Fibroblast of lung (primary cell): ENCODE measurements at places on chromosomes 1 and 21.

- DNase-seq, result no peak
- H3K36me3 ChIP-seq, result no peaks in the 10 kb centered on the region
- H3K27ac ChIP-seq, result no peak overlapping the region
- no peaks in the 10 kb centered on the region for H3K4me1 ChIP-seq
- H3K4me3 ChIP-seq, result no peak overlapping the region
These were observed 8.9 kb downstream of the KRTAP10-1 start for GRCh38 chr21:44530903-44531605.

GRCh38 chr21:46181953-46182547 lies 2.2 kb downstream of the SPATC1L start:
- H3K36me3 ChIP-seq, result no peaks in the 10 kb centered on the region
- H3K27ac ChIP-seq, result no peak overlapping the region

GRCh38 chr1:118333601-118334210 lies 148.7 kb upstream of the SPAG17 start:
- H3K36me3 ChIP-seq, result no peaks in the 10 kb centered on the region
- no peak overlapping the region for H3K27ac ChIP-seq

DNA sequence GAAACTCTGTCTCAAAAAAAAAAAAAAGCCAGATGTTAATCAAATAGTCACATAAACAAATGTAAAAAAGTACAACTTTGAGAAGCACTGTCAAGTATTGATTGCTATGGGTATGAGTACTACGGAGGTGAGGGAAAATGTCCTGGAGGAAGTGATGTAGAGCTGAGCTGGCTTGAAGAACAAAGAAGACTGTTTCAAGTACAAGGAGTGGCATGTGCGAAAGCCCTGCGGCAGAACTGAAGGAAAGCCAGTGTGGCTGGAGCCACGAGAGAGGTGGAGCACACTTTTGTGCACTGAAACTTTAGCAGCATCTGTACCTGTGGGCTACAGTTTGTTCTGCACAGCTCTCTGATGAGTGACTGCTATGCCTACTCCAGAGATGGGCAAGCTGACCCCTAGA lies 5.4 kb upstream of the RPS6KA1 start:
- no peak overlapping the region for H3K4me3 ChIP-seq
- H3K27ac ChIP-seq, result no peak overlapping the region
- DNase-seq, result no peak
- peaks cover 16% of the 10 kb centered on the region for H3K27me3 ChIP-seq
- no peaks in the 10 kb centered on the region for H3K4me1 ChIP-seq

DNA sequence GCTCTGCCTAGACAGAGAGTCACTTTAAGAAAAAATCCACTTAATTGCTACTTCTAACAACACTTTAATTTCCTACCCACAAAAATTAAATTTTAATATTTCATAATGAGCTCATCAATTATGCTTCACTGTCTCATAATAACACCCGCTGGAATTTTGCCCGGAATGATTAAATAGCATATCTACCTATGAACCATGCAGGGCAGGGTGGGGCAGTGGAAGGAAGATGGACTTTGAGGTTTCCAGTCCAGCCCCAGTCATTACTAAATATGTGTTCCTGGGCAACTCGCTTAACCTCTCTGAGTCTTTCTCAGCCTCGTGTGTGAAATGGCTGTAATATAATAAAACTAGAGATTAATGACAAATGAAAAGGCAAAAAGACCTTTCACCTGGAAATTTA lies 32.8 kb upstream of the SLC45A1 start:
- DNase-seq, result no peak
- H3K4me3 ChIP-seq, result no peak overlapping the region
- no peaks in the 10 kb centered on the region for H3K36me3 ChIP-seq
- peaks cover 2% of the 10 kb centered on the region for H3K4me1 ChIP-seq
- no peaks in the 10 kb centered on the region for H3K27me3 ChIP-seq
- H3K27ac ChIP-seq, result no peak overlapping the region

DNA sequence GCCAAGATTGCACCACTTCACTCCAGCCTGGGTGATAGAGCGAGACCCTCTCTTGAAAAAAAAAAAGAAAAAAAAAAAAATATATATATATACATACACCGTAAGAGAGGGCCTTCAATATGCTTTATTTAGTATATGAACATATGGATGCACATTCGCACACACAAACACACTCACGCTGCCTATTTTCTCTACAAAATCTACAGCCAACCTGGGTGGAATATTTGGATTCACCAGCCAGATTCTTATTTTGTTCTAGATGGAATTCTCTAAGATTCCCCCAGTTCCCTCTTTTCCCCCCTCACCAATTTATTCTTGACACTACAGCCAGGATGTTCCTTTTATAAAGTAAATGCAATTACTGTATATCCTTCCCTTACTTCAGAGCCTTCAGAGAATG lies 131.6 kb downstream of the TM2D1 start:
- no peaks in the 10 kb centered on the region for H3K27me3 ChIP-seq
- no peak overlapping the region for H3K27ac ChIP-seq
- no peaks in the 10 kb centered on the region for H3K36me3 ChIP-seq
- H3K4me1 ChIP-seq, result no peaks in the 10 kb centered on the region
- no peak for DNase-seq

GRCh38 chr1:60367532-60367931 lies 294.0 kb upstream of the C1orf87 start:
- no peaks in the 10 kb centered on the region for H3K36me3 ChIP-seq
- H3K4me1 ChIP-seq, result no peaks in the 10 kb centered on the region
- DNase-seq, result no peak
- no peak overlapping the region for H3K4me3 ChIP-seq
- no peaks in the 10 kb centered on the region for H3K27me3 ChIP-seq
- H3K27ac ChIP-seq, result no peak overlapping the region

DNA sequence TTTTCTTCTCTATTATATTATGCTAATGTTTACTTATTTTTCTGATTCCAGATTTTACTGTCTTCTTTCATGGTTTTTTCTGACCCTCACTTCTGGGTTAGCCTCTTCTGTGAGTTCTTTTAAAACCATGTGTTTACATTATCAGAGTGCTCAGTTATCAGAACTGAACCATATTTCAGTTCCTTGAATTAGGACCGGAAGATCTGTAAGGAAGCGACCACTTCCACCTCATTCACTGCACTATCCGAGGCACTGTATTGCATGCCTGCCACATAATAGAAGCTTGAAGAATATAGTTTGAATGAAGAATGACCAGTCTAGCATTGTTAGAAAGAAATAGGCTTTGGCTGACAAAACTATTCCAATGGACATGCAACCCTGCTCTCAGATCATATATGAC lies 281.0 kb upstream of the DEPDC1 start:
- no peaks in the 10 kb centered on the region for H3K36me3 ChIP-seq
- H3K27me3 ChIP-seq, result no peaks in the 10 kb centered on the region
- no peak overlapping the region for H3K27ac ChIP-seq
- H3K4me1 ChIP-seq, result no peaks in the 10 kb centered on the region
- H3K4me3 ChIP-seq, result no peak overlapping the region
- no peak for DNase-seq

GRCh38 chr1:212045981-212046380 lies 10.4 kb downstream of the DTL start:
- no peaks in the 10 kb centered on the region for H3K36me3 ChIP-seq
- no peak overlapping the region for H3K4me3 ChIP-seq
- H3K4me1 ChIP-seq, result no peaks in the 10 kb centered on the region
- peak; percentile 40 for DNase-seq
- no peaks in the 10 kb centered on the region for H3K27me3 ChIP-seq
- no peak overlapping the region for H3K27ac ChIP-seq

DNA sequence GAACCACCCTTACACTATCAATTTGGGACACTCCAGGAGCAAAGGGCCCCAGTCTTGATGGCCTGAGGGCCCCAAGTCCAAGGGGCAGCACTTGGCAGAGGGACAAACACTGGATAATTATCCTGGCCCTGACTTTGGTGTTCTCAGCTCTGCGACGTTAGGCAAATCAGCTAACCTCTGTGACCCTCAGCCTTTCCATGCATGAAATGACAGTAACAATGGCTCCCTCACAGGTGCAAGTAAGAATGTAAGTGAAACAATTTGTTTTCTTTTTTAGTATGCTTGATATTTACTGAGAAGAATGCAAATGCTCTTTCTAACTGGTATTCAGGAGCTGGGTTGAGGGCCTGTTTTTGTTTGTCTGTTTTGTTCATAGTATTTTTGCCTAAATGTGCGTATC lies 61.6 kb upstream of the PRDX6 start:
- H3K27ac ChIP-seq, result no peak overlapping the region
- no peak for DNase-seq
- H3K27me3 ChIP-seq, result no peaks in the 10 kb centered on the region
- no peak overlapping the region for H3K4me3 ChIP-seq
- peaks cover 6% of the 10 kb centered on the region for H3K4me1 ChIP-seq

- H3K27me3 ChIP-seq, result no peaks in the 10 kb centered on the region
- no peaks in the 10 kb centered on the region for H3K36me3 ChIP-seq
- H3K4me3 ChIP-seq, result no peak overlapping the region
- H3K4me1 ChIP-seq, result no peaks in the 10 kb centered on the region
These were observed 36.7 kb upstream of the WLS start for GRCh38 chr1:68268896-68269483.

DNA sequence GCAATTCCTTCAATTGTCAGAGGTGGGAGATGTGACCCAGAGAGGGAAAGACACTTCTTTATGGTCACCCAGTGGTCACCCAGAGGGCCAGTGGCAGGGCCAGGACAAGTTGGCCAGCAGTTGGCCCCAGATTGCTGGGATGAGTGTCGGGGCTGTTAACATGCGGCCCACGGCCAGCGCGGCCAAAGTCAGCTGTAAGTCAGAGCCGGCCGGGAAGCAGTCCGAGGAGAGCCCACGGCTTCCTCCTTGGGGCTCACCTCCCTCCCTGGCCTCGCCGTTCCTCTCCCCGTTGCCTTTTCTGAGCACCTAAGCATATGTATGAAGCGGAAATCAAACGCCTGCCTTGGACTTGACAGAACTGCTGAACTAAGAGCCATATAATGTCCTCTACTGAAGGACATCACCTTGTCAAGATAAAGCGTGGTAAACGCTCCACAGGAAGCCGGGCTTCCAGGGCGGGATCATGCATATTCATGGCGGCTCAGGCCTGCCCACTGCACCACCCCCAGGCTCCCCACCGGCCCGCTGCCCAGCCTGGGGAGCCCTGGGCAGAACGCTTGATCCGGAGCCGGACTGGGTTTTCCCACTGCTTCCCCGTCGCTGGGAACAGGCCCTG lies 245.4 kb upstream of the POU3F1 start:
- H3K27me3 ChIP-seq, result no peaks in the 10 kb centered on the region
- no peak overlapping the region for H3K27ac ChIP-seq
- DNase-seq, result peak; percentile 5
- no peaks in the 10 kb centered on the region for H3K36me3 ChIP-seq

- no peaks in the 10 kb centered on the region for H3K36me3 ChIP-seq
- H3K27ac ChIP-seq, result no peak overlapping the region
- no peak for DNase-seq
- H3K27me3 ChIP-seq, result no peaks in the 10 kb centered on the region
- no peak overlapping the region for H3K4me3 ChIP-seq
These were observed 14.0 kb downstream of the LAPTM5 start for GRCh38 chr1:30743584-30744059.

GRCh38 chr1:225533238-225533637 lies 105.4 kb upstream of the LBR start:
- H3K27ac ChIP-seq, result no peak overlapping the region
- H3K36me3 ChIP-seq, result no peaks in the 10 kb centered on the region
- H3K4me1 ChIP-seq, result no peaks in the 10 kb centered on the region
- DNase-seq, result no peak

DNA sequence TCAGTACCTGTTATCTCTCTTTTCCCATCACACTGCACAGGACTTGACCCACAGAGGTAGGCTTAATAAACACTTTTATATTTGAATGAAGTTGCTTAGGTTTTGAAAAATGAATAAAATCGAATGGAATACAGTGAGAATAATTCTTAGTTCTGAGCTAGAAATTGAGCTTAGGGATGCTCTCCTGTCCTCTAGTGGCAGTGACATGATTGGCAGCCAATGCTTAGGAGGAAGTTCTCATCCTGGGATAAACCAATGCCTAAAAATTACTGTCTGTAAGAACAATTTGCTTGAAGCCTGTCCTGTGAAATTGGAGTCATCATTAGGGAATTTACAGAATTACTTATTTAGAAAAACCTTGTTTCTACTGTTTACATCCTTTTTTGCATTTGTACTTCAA lies 21.3 kb upstream of the CYP4X1 start:
- H3K4me1 ChIP-seq, result no peaks in the 10 kb centered on the region
- H3K4me3 ChIP-seq, result no peak overlapping the region
- H3K27me3 ChIP-seq, result no peaks in the 10 kb centered on the region
- no peak overlapping the region for H3K27ac ChIP-seq
- no peak for DNase-seq

- peak; percentile 33 for DNase-seq
- no peaks in the 10 kb centered on the region for H3K4me1 ChIP-seq
- peaks cover 5% of the 10 kb centered on the region for H3K27me3 ChIP-seq
- no peaks in the 10 kb centered on the region for H3K36me3 ChIP-seq
- peak within 1 kb of the TSS; percentile 60 for H3K4me3 ChIP-seq
- no peak within 1 kb of the TSS for H3K27ac ChIP-seq
These were observed at the start of gene SYT14 for GRCh38 chr1:209937996-209938959. SYT14 (plus strand) TSS chr1:209938217; CDS start chr1:209938265, 48 bp downstream.

DNA sequence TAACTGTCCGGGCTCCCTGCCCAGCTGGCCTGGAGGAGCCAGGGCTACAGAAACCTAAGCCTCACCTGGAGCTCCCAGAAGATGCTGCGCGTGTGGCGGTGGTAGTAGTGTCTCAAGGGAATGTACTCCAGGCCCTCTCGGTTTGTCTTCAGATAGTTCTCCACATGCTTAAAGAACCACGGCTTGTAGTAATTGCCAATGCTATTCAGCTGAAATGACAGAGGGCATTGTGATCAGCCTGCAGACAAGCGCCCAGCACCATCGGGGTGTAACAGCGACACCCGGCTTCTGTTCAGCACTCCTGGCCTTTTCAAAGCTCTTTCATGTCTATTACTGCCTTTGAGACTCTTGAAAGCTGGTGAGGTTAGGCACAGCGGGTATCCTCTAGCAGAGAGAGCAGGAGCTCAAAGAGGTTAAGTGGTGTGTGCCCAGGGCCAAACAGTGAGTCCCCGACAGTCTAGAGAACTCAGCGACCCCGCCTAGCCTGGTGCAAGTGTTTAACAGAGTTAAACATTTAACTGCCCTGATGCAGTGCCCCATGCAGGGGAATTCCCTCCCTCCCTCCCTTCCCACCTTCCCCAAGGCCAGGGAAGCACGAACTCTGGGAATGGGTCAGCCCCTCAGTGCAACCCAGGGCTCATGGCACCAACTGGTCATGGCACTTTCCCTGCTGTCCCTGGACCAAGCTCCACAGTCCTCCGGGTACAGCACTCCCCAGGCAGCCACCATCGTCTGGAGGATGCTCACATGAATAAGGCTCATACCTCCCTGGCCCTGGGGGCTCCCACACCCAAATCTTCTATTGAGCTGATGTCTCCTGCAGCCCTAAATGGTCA lies 21.5 kb downstream of the DHCR24 start:
- no peaks in the 10 kb centered on the region for H3K27me3 ChIP-seq
- peaks cover 7% of the 10 kb centered on the region for H3K4me1 ChIP-seq
- peaks cover 32% of the 10 kb centered on the region for H3K36me3 ChIP-seq
- no peak overlapping the region for H3K4me3 ChIP-seq
- H3K27ac ChIP-seq, result no peak overlapping the region

DNA sequence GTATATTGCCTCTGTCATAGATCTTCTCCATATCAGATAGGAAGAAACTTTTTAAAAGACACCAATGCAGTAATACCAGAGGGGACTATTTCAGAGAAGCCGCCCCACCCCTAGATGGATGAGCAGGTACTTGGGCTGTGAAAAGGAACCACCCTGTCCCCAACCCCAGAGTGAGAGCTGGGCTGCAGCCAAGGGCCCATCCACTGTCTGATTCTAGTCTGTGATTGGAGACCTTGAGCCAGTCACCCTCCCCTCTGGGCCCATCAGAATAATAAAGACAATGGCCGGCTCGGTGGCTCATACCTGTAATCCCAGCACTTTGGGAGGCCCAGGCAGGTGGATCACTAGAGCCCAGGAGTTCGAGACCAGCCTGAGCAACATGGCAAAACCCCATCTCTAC lies 5.0 kb downstream of the CLEC20A start:
- H3K4me1 ChIP-seq, result no peaks in the 10 kb centered on the region
- no peak for DNase-seq
- H3K36me3 ChIP-seq, result no peaks in the 10 kb centered on the region
- no peaks in the 10 kb centered on the region for H3K27me3 ChIP-seq
- H3K4me3 ChIP-seq, result no peak overlapping the region
- H3K27ac ChIP-seq, result no peak overlapping the region
